ENCODE measurements at places on chromosomes 7 and 10.

GRCh38 chr7:136883046-136883445 is 14.6 kb downstream of the CHRM2 start:
- DNase-seq: no peak

DNA sequence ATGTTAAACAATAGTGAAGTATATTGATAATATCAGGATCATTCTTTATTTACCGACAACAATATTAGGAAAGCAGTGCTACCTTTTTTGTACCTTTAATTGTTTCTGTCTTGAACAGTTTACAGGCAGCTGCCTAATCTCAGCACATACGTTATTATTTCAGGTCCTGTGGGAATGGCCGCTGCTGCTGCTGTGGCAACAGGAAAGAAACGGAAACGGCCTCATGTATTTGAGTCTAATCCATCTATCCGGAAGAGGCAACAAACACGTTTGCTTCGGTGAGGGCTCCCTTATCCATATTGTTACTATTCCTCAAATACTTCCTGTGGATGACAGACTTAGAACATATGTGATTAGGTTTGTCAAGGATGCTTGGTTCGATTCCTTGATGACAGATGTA is 59.7 kb downstream of the NRF1 start:
- no peak for DNase-seq

DNA sequence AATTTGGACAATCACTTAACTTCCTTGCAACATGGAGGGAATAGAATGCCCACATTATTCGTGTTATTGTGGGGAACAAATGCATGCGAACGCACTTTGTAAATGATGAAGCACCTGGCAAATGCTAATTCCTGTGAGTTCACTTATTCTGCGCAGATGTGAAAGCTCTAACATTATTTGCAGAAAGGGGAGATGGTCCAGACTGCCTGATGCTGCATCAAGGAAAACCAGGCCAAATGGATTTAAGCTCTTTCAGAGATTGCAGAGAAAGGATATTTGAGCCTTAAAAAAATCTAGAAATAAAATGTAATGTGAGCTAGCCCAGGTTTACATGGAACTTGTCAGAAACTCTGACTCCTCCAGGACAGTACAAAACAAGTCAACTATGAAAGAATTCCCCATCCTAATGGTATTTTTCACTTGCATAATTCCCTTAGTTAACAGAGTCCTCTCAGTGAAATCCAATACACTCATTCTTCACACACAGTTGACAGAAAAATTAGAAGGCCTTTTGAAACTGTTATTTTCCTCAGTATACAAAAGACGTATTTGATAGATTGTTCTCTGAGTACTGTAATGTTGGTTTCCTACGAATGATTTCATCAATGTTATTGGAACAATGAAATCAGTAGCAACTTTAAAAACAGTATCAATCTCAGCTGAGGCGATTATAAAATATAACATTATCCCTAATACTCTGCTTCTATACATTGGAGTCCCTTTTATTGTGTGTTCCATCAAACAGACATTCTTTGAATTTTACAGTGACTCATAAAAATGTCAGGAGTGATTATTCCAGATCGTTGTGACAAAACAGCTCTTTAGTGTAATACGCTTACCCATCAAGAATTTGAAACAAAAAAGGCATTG is 136.3 kb upstream of the ANK3 start:
- no peak for DNase-seq

GRCh38 chr10:11329062-11329673 is 282.3 kb downstream of the USP6NL start:
- no peak for DNase-seq

GRCh38 chr10:122127943-122128342 is 139.0 kb downstream of the TACC2 start:
- DNase-seq: peak; percentile 81

GRCh38 chr10:27197980-27198620 is 42.5 kb downstream of the ACBD5 start:
- DNase-seq: no peak

GRCh38 chr7:28988810-28989209 is 30.7 kb upstream of the TRIL start:
- DNase-seq: no peak

- DNase-seq: peak; percentile 64
These were observed 14.3 kb downstream of the ZNF282 start for GRCh38 chr7:149209518-149210269.

DNA sequence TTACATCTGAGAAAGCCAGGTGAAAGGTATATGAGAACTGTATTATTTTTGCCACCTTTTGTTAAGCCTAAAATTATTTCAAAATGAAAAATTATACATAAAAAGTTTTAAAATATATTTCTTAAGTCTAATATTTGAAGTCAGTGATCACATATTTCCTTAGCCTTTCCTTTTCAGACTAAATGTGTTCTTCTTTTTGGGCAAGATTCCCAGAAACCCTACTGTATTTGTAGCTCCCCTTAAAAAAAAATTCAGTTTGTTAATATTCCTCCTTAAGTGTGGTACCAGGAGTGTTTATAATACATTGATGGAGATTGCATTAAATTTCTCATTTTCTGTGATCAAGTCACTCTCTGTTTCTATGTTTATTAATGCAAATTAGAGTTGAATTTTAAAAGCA is 22.8 kb downstream of the DNAJC1 start:
- no peak for DNase-seq

- DNase-seq: no peak
These were observed 96.5 kb downstream of the NRP1 start for GRCh38 chr10:33237736-33238624.

DNA sequence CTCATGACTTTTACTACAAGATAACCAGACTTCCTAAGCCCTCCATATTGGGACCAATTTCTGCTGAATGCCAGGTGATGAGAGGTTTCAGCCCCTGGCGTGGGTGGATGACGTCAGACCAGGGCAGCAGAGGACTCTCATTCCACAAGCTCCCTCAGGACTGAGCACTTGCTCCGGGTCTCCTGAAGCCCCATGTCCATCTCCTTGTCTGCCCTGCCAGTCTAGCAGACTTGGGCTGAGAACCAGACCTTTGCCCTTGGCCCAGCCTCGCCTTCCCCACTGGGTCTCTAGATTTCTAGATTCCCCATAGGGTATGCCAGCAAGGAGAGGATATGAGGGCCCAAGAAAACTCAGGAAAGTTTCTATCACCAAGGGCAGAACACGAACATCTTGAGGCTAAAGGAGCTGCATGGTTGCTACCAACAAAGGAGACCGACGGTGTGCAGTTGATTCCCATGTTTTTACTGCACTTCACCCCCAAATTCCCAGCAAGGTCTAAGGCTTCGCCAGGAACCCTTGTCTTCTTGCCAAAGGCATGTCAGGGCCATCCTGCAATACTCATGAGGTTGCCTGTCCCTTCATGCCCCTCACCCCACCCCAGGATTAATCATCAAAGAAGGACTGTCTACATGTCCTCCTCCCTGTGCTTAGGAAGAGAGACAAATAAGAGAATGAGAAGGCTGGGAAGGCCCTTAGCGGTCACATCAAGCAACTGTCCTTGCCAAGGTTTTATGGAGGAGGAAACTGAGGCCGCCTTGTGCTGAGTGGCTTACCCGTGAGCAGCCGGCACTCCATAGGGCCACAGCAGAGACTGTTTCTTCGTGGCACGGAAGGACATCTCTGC is 96.5 kb upstream of the MACROH2A2 start:
- DNase-seq: no peak

GRCh38 chr10:114911052-114911711 is 26.8 kb upstream of the TRUB1 start:
- no peak for DNase-seq

- DNase-seq: no peak
These were observed 192.2 kb downstream of the SEMA3A start for GRCh38 chr7:84002348-84002747.

- DNase-seq: no peak
These were observed 116.2 kb upstream of the GPR22 start for GRCh38 chr7:107353701-107354100.

- DNase-seq: no peak
These were observed 237.5 kb upstream of the GNAI1 start for GRCh38 chr7:79897166-79897565.

DNA sequence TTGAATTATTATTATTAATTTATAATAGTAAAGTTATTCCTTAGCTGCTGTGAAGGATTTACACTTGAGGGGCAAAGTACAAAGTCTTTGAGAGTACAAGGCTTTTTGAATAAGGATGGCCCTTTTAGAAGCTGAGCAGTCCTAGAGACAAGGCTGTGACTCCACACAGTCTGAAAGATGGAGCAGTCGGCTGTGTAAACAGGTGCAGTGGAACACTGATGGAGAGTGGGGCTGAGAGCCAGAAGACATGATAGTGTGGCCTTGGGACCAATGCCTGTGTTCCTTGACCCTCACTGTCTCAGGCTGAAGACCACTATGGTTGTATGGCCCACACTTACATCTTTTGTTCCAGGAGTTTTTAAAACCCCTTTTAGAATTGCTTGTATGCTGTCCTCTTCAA is 311.2 kb upstream of the PHF14 start:
- no peak for DNase-seq

DNA sequence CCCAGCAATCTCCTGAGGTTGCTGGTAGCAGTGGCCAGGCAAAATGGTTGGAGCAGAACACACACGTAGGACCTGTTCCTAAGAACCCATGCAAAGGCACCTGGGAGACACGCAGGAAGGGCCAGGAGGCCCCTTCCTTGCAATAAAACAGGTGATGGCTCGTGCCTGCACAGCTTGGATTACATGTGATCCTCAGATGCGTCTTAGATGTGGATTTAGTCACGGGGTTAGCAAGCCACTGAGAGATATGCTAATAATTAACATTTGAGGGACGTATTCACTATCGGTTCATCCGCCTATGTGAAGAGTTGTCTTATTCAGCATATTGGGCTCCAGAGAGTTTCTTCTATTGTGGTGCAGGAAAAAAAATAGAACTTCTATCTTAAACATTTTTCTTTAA is 4.6 kb upstream of the RHEB start:
- DNase-seq: no peak

DNA sequence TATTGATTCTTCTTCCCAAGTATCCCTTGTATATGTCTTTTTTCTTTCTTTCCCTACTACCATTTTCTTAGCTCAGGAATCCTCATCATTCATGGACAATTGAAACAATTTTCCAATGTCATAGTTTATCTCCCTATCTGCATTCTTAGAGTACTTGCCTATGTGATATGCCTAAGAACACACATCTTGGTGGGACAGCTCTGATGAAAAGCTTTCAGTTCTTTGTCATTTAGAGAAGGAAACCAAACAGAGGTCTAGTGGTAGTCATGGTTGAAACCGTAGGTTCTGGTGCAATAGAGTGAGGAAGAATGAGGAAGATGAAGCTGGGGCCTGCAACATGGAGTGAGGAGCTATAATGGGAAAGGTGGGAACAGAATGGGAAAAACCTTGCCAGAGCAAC is 28.2 kb downstream of the TDRD1 start:
- no peak for DNase-seq

GRCh38 chr10:128780156-128780761 is 654.0 kb upstream of the MKI67 start:
- DNase-seq: no peak

DNA sequence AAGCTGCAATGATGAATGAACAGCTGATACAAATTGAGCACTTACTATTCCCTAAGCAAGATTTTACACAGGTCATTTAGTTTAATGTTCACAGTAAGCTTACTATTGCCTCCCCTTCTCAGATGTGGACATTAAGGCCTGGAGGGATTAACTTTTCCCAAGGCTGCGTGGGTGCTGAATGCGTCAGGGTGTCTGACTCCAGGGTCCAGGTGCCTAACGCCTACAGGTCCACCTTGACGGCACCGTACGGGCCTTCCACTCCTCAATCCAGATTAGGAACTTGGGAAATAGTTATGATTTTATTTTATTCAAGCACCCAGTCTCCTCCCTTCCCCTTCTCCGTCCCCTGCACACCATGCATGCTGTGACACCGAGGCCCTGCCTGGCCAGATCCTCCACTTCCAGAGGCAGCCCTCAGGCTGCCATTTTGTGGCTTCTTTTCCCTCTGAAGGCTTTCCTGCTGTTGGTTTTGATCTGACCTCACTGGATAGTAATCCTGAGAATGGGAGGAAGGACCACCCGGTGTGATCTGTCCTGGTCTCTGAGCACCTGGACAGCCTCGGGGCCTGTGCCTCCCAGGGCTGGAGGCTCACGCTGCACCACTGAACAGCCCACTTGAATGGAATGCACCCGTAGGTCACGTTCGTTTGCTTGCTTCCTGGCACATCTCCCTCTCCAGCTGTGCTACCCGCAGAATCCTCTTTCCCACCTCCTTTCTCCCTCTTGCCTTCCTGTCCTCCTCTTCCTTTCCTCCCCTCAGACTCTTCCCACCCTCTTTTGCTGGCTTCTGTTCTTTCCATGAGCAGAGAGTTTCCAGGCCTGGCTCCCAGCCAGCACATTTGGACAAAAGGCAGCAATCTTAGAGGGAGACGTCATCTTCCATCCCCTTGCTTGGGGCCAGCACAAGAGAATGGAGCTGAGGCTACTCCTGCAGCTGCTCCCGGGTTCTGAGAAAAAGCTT is 14.4 kb downstream of the DENND2A start:
- DNase-seq: no peak

GRCh38 chr10:51596695-51597094 is 102.7 kb downstream of the CSTF2T start:
- DNase-seq: no peak

- DNase-seq: no peak
These were observed 74.1 kb downstream of the TACC2 start for GRCh38 chr10:122062831-122063674.

DNA sequence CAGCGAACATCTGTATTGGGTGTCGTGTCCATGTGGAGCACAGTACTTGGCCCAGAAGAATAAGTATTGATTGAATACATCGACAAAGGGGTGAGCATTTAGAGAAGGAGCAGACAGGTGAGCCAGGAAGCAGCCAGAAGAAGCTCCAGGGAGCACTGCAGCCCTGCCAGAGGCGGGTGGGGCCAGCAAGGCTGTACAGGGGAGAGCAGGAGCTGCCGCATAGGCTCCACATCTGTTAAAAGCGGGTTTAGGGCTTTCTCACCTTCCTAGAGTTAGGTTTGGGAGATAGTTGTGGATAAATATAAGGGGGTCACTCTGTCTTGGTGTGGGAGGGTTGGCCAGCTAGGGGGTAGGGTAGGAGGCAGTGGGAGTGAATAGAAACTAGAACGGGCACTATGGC is 1.3 kb upstream of the CPA1 start:
- DNase-seq: no peak

DNA sequence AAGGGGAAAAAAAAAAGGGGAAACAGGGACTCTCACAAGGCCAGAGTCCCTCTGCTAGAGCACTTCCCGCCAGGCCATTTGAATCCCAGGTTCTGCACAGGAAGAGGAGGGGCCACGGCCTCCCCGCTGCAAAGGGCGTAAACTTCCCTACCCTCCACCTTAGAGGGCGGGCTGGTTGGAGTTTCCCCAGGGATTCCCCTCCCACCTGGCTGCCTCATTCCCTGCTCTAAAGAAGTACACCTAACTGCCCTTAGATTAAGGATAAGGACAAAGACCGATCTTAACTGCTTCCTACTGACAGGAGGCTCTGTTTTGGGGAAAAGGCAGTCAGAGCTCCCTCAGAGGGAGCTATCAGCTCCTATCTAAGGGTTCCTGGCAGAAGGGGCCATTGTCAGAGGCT is 102.0 kb upstream of the ARMC3 start:
- no peak for DNase-seq

DNA sequence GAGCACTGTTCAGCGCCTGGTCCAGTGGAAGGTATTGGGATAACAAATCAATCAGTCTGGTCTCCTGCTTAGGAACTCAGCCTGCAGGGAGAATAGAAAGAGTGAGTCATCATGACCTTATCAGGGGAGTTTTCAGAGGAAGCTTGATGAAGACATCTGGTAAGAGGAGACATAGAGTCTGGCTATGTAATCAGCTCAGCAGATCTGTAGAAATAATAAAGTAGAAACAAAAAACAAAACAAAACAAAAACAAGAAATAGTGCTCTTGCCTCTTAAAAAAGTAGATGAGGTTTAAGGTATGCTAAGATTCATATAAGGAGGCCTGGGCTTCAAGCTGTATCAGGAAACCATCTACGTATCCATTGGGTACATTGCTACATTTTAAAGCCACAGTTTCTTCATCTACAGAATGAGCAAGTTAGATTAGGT is 14.4 kb downstream of the TAS2R41 start:
- DNase-seq: no peak
